ENCODE measurements at places on chromosomes 7 and 10.

DNA sequence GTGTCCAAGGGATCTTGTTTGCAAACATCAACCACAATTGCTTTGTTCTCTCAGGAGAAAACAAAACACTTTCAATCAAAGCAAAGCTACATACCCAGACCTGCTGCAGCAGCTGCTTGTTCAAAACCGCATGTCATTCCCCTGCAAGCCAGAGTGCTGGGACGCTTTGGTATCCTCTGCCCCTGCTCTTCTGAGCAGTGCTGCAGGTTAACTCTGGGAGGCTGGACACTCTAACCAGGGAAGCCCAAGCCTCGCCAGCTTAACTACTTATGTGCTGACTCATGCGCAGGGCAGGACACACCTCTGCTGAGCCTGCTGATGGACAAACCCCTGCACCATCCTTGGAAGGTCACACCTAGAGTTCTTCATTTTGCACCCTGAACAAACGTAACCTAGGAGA, 28.2 kb upstream of the ASAH2 start:
- no peak for DNase-seq

DNA sequence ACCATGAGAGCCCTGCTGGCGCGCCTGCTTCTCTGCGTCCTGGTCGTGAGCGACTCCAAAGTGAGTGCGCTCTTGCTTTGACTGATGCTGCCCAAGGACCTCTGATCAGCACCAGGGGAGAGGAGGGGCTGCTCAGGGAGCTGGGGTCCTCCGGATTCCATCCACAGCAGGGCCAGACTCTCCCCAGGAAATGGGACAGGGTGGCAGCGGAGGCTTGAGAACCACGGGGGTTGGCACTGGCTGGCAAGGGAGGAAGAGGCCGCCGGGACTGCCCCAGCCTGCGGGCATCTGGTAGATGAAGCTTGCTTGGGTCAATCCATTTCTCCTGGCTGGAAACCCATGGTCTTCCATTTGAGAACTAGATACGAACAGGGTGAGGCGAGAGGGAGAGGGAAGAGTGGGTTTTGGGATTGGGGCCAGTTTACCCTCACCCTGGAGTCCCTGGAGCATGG, 647 bp downstream of the PLAU start:
- DNase-seq, result no peak

DNA sequence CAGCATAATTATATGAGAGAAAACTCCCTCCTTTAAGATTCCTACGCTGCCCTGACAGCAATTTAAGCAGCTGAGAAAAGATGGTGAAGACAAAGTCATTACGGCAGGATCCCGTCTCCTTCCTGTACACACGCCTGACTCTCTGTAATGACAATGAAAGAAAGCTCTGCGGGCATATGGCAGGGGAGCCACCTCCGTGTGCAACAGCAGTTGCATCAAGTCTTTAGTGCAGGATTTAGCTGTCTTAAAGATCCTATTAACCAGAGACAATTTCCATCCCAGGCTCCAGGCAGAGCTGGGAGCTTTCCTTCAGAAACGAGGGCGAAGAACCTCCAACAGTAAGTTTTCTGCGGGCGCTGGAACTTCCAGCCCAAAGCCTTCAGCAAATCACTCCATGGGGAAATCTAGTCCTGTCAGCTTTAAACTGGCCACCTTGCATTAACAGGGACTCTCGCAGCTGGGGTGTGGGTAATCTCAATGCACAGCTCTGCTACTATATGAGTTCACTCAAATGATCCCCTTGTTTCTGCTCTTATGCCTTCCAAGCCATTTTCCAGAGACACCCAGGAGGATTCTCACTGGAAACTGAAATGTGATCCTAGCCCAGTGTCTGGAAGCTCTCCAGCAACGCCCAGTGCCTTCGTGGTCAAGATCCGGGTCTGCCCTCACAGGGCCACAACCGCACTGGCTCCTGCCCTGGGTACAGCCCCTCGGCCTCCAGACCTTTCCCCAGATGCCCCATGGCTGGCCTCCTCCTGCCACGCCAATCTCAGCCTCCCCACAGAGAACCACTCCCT, 74.9 kb downstream of the CTBP2 start:
- no peak for DNase-seq

- no peak for DNase-seq
Measured at GRCh38 chr7:88095-88926, 104.1 kb upstream of the FAM20C start.

- DNase-seq, result no peak
Measured at GRCh38 chr7:6475433-6476186, 27.9 kb upstream of the DAGLB start.

DNA sequence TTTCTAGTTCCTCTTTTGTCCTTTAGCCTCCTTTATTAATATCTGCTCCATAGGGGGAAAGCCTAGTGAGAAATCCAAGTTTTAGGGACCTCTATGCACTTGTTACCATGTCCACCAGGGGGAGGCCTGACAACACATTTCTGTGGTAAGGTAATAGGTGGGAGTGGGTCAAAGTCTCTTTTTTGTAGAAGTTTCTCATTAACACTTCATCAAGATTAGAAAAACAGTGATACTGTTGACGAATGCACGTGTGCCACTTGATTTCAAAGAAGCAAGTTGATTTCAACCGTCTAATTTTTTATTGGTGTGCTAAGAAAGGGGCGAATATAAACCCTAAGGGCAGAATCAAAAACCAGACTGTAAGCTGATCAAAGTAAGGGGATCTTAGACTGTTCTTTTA, 30.6 kb downstream of the CISD1 start:
- peak; percentile 32 for DNase-seq

DNA sequence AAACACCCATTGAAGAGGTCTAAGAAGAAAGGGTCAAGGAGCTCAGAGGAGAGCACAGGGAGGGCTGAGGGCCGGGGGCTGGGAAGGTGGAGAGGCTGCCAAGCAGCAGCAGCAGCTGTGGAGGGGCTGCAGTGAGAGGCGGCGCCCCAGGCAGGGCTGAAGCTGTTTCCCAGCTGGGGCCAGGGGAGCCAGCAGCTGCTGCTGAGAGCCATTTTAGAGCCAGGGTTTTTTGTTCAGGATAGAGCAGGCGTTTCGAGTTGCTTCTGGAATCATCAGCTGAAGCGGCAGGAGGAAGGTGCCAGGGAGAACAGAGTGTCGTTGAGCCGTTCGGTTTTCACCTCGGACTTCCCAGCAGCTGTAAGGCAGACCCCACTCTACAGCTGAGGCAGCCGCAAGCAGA, 62.7 kb downstream of the LANCL2 start:
- no peak for DNase-seq

DNA sequence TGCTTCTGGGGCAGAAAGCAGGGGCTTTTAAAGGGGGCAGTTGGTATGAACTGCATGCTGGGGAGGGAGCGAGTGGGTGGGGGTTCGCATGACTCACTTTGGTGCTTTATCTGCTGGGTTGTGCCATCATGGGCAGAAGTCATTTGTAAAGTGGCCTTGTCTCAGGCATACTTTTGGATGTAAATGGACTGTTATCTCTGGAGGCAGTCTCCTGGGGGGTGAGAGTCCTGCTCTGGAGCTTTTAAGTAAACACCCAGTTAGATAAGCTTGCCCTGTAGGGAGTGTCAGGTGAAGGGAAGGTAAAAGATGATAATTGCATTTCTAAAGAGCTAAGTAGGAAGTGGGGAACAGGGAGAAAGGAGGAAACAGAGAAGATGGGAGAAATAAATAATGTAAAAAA, 1.6 kb upstream of the GSTO1 start:
- no peak for DNase-seq

- DNase-seq, result no peak
Measured at GRCh38 chr10:127142856-127143255, 53.5 kb downstream of the INSYN2A start.

DNA sequence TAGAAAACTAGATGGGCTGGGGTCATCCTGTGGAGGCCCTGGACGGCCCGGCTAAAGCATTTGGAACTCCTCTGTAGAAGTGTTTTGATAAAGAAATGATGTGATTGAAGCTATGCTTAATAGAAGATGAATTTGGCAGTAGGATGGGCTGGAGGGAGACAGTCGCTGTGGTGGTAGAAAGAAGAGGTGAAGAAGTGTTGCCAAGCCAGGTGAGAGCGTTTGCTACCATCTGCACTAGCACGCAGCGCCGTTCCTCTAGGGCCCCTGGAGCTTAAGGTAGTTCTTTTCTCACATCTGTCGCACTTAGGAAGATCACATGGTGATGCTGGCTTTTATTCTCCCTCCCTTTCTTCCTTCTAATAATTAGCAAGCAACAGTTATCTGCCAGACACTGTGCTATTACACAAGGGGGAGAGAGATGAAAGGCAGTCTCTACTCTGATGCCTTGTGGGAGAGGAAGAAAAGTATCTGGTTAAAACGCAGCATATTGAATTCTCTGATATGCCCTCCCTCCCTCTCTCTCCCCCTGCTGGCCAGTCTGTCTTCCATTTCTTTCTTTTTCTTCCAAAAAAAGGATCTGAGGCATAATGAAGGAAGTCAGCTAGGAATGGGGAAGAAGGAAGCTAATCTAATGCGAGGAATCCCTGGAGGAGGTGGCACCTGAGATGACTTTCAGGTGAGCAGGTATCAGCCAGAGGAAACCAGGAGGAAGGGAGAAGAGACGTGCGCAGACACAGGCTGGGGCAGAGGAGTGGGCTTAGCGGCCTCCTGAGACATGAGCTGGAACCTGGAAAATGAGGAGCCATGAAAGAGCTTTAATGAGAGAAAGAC, 162.3 kb upstream of the KLF14 start:
- DNase-seq, result no peak

GRCh38 chr7:120760050-120760449, 97.9 kb downstream of the TSPAN12 start:
- no peak for DNase-seq

GRCh38 chr10:121357401-121357800, 240.8 kb downstream of the FGFR2 start:
- no peak for DNase-seq

DNA sequence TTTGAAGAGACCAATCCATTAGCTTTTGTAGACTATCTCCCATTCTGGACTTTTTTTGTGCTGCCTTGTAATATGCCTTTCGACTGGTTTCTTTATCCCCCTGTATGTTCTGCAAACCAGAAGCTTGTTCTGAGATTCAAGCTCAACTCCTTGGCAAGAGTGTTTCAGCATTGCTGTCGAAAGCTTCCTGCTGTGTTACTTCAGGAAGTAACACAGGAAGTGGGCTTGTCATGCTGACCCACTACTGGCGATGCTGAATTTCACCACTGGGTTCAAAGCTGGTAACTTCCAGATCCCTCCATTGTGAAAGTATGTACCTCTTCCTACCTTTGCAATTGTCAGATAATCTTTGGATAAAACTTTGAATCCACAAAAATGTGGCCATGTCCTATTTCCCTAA, 57.9 kb upstream of the INSYN2A start:
- no peak for DNase-seq

GRCh38 chr7:46213154-46213537, 292.1 kb upstream of the IGFBP3 start:
- no peak for DNase-seq

GRCh38 chr7:129940329-129940728, 12.4 kb downstream of the UBE2H start:
- DNase-seq, result no peak

- no peak for DNase-seq
Measured at GRCh38 chr7:47253650-47254080, 328.2 kb downstream of the TNS3 start.

GRCh38 chr10:120017733-120018417, 125.3 kb downstream of the SEC23IP start:
- no peak for DNase-seq

DNA sequence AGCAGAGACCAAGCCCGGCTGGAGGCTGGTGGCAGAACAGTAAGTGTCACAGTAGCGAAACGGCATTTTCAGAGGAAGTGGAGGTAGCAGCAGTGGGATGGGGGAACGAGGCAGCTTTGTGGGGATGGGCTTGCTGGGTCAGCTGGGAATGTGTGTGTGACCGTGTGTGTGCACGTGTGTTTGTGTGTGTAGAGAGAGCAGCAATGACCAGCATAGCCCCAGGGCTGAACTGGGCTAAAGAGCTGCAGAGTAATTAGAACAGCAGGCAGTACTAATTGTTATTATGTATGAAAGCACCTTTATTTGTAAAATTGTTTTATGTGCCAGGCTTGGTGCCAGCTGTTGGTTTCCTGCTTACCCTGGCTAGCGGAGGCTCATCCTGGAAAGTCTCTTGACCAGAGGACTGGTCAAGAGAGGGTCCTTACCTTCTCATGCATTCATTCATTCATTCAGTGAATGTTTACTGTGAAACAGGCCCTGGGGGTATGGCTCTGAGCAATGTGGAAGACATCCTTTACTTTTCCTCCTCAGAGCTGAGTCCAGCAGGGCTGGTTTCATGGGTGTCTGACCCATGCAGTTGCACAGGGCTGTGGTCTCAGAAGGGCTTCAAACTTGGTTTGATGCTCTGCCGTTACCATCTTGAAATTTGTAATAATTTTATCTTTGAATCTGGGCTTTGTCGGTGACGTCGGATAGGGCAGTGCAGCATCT, 184.6 kb downstream of the SEC23IP start:
- DNase-seq, result no peak

DNA sequence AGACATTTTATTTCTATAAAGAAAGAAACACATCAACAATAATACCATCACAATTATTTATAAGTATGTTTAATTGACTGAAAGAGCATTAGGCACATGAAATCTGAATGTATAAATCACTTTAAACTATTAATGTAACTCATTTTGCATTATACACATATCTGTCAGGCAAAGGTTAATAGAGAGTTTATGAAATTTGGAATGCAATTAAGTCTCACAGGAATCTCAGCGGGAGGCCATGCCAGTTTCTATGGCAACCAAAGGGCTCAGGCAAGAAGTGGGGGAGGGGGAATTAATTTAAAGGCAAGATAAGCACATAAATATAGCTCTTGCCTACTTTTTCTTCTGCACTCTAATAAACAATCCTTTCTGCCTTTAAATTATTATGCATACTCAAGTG, 152.6 kb downstream of the SLC16A9 start:
- DNase-seq, result no peak

- DNase-seq, result no peak
Measured at GRCh38 chr7:29288181-29289091, 93.9 kb downstream of the CHN2 start.

- no peak for DNase-seq
Measured at GRCh38 chr10:124745252-124745651, 1.1 kb upstream of the FAM53B start.

DNA sequence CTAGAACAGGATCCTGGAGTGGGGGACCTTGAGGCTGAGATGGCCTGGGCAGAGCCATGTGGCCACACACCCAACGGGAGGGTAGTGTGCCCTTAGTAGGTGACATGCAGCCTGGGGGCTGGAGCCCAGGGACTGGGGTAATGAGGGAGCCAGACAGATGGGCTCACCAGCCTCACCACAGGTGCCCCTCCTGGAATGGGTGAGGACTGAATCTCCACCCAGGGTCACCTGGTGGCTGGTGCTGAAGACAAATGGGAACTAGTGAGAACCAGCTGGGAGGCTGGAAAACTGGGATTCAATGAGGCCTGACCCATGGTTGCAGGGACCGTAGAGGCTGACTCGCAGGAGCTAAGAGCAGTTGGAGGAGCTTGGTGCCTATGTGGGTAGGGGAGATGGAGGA, 6.1 kb downstream of the ZP3 start:
- DNase-seq, result no peak

GRCh38 chr10:3206511-3207157, 34.1 kb upstream of the PITRM1 start:
- no peak for DNase-seq

DNA sequence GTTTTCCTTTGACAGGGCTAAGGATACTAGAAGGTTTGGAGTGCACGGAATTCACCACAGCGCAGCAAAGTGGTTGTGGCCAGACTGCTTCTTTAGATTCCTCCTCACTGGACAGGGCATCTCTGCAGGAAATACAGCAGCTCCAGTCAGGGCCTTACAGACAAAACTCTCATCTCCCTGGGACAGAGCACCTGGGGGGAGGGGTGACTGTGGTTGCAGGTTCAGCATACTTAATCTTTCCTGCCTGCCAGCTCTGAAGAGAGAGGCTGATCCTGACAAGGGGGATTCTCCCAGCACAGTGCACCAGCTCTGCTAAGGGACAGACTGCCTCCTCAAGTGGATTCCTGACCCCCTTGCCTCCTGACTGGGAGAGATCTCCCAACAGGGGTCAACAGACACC, 1257.9 kb downstream of the NXPH1 start:
- DNase-seq, result no peak

All from stimulated activated CD4-positive, alpha-beta T cell treated with anti-CD3 and anti-CD28 coated beads, Interleukin-15, amount 100 ng/mL, for 48 hours (primary cell).